Chondrocyte (in vitro differentiated cells): ENCODE measurements at places on chromosomes 16 and 17. TPM values are rescaled to one million over a fixed set of nuclear protein-coding genes. Genes with fewer than 3 reads are reported as not detected.

- peak within 1 kb of the TSS; percentile 94 for H3K27ac ChIP-seq
- DNase-seq = no peak
- peaks cover 27% of the 10 kb centered on the region for H3K36me3 ChIP-seq
- H3K4me1 ChIP-seq = peaks cover 52% of the 10 kb centered on the region
These were observed at the start of gene TGFB1I1 for GRCh38 chr16:31471875-31472708. Gene TGFB1I1, plus strand, starts transcription at chr16:31472152. Its CDS starts 37 bp downstream, at chr16:31472189.

DNA sequence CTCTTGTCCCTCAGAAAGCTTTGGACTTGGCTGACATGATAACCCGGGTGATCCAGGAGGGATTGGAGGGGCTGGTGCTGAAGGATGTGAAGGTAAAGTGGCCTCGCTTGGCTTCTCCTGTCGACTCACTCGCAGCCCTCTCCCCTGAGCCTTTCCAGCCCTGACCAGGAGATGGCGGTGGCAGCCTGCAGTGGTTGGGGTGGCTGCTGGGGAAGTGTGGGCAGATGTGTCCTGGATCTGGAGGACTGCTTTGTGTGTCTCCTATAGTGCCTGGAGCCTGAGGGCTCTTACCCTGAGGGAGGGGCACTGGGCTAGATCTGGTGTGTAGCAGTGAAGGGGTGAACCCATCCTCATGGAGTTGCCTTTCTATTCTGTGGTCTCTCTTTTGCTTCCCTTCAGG lies 17.9 kb downstream of the LIG3 start:
- H3K27me3 ChIP-seq = no peaks in the 10 kb centered on the region
- peaks cover 36% of the 10 kb centered on the region for H3K4me1 ChIP-seq
- peaks cover 28% of the 10 kb centered on the region for H3K36me3 ChIP-seq
- DNase-seq = no peak
- no peak overlapping the region for H3K4me3 ChIP-seq
- peak overlapping the region; percentile 84 for H3K27ac ChIP-seq

DNA sequence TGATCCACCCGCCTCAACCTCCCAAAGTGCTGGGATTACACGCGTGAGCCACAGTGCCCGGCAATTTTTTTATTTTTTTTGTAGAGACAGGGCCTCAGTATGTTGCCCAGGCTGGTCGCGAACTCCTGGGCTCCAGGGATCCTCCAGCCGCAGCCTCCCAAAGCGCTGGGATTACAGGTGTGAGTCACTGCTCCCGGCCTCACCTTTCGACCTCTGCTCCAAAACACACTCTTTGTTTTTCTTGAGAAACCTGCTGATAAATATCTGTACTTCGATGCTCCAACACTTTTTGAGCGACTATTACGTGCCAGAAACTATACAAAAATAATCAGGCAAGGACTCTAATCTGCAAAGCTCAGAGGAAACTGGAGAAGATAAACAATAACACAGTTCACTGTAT lies 1.0 kb downstream of the MED1 start:
- peak overlapping the region; percentile 97 for H3K4me3 ChIP-seq
- peak; percentile 29 for DNase-seq
- H3K4me1 ChIP-seq = peaks cover 15% of the 10 kb centered on the region

STXBP4 gene
- 8.7 to 18.6 TPM (median 11.9 TPM) in 3 replicates for total RNA-seq

GRCh38 chr17:83078378-83079351 lies 744 bp upstream of the METRNL start:
- H3K4me3 ChIP-seq = peak overlapping the region; percentile 50
- DNase-seq = no peak
- H3K27me3 ChIP-seq = no peaks in the 10 kb centered on the region
- H3K4me1 ChIP-seq = peaks cover 22% of the 10 kb centered on the region
- H3K36me3 ChIP-seq = no peaks in the 10 kb centered on the region

DNA sequence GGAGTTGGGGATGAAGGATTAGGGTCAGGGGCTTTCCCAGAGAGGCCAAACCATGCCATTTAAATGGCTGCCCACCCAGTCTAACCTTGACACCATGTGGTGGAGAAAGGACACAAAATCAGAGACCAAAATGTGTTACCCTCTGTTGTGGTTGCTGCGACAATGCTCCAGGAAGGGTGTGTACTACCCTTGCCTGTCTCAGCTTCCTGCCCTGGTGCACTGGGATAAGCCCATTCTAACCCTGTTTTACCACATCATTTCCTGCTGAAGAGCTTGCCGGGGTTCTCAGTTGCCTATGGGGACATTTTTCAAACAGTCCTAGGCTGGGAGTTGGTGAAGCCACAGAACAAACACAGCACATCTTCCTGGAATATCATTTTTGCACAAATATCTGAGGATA lies 4.9 kb downstream of the OR4D1 start:
- no peak overlapping the region for H3K4me3 ChIP-seq
- no peak overlapping the region for H3K27ac ChIP-seq
- H3K4me1 ChIP-seq = peaks cover 7% of the 10 kb centered on the region
- no peak for DNase-seq
- no peaks in the 10 kb centered on the region for H3K36me3 ChIP-seq

TEKT1 gene
- not detected in 3 replicates for total RNA-seq

- peaks cover 25% of the 10 kb centered on the region for H3K4me1 ChIP-seq
- no peak overlapping the region for H3K27ac ChIP-seq
- no peaks in the 10 kb centered on the region for H3K27me3 ChIP-seq
- H3K4me3 ChIP-seq = peak overlapping the region; percentile 31
These were observed 1.4 kb upstream of the GEMIN4 start for GRCh38 chr17:753418-753817.

DNA sequence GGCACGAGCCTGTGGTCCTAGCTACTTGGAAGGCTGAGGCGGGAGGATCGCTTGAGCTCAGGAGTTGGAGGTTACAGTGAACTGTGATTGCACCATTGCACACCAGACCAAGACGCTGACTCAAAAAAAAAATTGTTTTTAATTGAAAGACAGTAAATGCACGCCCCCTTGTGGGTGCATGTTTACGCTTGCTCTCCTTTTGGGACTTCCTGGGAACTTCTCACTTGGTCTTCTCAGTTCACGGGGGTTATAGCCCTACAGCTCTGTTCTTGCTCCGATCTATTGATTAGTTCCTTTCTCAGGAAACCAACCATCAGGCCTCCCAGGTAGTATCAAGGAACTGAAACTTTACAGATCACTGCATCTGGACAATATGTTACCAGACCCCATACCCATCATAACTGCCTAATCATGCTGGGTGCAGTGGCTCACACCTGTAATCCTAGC lies 14.2 kb upstream of the RIPOR1 start:
- H3K27me3 ChIP-seq = no peaks in the 10 kb centered on the region
- DNase-seq = no peak
- H3K4me3 ChIP-seq = no peak overlapping the region
- H3K36me3 ChIP-seq = no peaks in the 10 kb centered on the region

DNA sequence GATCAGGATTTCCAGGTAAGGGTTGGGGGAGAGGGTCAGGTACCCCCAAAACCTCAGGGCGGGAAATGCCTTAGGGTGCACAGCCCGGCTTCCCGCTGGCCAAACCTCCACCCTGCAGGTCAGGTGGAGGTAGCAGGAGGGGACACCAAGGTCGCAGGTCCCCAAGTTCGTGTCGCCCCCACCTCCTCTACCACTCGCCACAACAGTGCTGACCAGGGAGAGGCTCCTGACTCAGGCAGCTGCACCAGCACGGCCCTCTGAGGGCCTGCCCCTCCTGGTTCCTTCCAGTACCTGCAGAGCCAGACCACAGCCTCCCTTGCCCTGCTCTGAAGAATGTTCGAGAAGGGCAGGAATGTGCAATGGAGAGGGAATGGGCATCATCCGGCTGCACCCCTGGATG lies 3.9 kb downstream of the MRPL28 start:
- H3K4me1 ChIP-seq = peaks cover 16% of the 10 kb centered on the region
- no peak overlapping the region for H3K4me3 ChIP-seq

- no peaks in the 10 kb centered on the region for H3K27me3 ChIP-seq
- peaks cover 22% of the 10 kb centered on the region for H3K4me1 ChIP-seq
- H3K4me3 ChIP-seq = no peak overlapping the region
- peak overlapping the region; percentile 85 for H3K27ac ChIP-seq
- H3K36me3 ChIP-seq = peaks cover 31% of the 10 kb centered on the region
These were observed 18.4 kb downstream of the CARHSP1 start for GRCh38 chr16:8850279-8850885.

GRCh38 chr16:72111657-72112451 lies 18.2 kb downstream of the DHX38 start:
- no peak overlapping the region for H3K27ac ChIP-seq
- H3K4me3 ChIP-seq = no peak overlapping the region
- H3K27me3 ChIP-seq = no peaks in the 10 kb centered on the region
- DNase-seq = no peak

DNA sequence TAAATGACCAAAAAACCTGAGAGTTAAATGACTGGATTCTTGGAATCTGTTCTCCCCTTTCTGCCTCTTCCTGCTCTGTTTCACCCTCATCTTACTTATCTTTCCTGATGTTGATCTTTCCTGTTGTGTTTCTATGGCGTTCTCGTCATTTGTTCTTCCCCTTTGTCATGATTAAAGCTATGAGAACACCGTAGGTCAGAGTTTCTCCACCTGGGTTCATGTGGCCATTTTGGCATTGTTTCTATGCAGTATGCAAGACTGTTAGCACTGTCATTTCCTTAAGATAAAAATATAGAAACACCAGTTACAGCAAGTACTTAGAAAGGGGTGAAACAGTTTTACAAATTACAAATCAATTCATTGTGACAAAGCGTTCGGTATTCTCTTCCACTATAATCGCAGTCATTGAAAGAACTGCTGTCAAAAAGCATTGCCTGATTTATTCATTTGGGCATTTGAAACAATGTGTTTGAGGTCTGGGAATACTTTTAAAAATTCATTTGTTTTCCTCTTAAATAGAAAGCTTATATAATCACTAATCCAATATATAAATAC lies 166.0 kb downstream of the PHKB start:
- no peak overlapping the region for H3K4me3 ChIP-seq
- peaks cover 5% of the 10 kb centered on the region for H3K36me3 ChIP-seq
- H3K27ac ChIP-seq = no peak overlapping the region

GRCh38 chr17:68289473-68289872 lies 1.5 kb downstream of the SLC16A6 start:
- peaks cover 16% of the 10 kb centered on the region for H3K4me1 ChIP-seq
- DNase-seq = no peak
- H3K27ac ChIP-seq = no peak overlapping the region
- H3K36me3 ChIP-seq = no peaks in the 10 kb centered on the region

GRCh38 chr17:17510456-17511292 lies 14.5 kb upstream of the RASD1 start:
- peak; percentile 73 for DNase-seq
- H3K27ac ChIP-seq = no peak overlapping the region
- no peak overlapping the region for H3K4me3 ChIP-seq
- H3K27me3 ChIP-seq = no peaks in the 10 kb centered on the region

- no peak for DNase-seq
- no peak overlapping the region for H3K27ac ChIP-seq
- no peak overlapping the region for H3K4me3 ChIP-seq
- H3K4me1 ChIP-seq = peaks cover 24% of the 10 kb centered on the region
- peaks cover 2% of the 10 kb centered on the region for H3K36me3 ChIP-seq
- no peaks in the 10 kb centered on the region for H3K27me3 ChIP-seq
These were observed 201.6 kb upstream of the C17orf78 start for GRCh38 chr17:37174205-37174604.

- no peak overlapping the region for H3K27ac ChIP-seq
- DNase-seq = no peak
- peaks cover 6% of the 10 kb centered on the region for H3K4me1 ChIP-seq
- H3K36me3 ChIP-seq = no peaks in the 10 kb centered on the region
- no peak overlapping the region for H3K4me3 ChIP-seq
- H3K27me3 ChIP-seq = no peaks in the 10 kb centered on the region
These were observed 408.8 kb upstream of the SALL1 start for GRCh38 chr16:51559901-51560300.

DNA sequence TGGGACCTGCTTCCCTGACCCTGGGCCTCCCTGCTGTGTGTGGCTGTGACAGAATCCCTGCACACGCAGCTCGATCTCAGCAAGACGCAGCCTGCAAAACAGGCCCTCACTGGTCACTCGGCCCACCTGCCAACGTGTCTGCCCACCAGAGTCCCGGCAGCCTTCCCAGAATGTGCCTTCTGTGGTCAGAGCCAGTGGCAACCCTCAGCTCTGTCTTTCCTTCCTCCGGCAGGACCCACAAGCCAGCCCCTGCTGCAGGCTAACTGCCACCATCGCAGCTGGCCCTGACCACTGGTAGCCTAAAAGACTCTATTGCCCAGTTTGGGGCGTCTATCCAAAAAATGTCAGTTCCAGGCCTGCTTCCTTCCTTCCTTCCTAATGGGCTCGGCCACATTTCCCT lies 83.2 kb downstream of the LITAF start:
- H3K4me3 ChIP-seq = no peak overlapping the region
- no peak overlapping the region for H3K27ac ChIP-seq
- no peaks in the 10 kb centered on the region for H3K27me3 ChIP-seq
- peak; percentile 72 for DNase-seq
- no peaks in the 10 kb centered on the region for H3K4me1 ChIP-seq
- H3K36me3 ChIP-seq = no peaks in the 10 kb centered on the region

DNA sequence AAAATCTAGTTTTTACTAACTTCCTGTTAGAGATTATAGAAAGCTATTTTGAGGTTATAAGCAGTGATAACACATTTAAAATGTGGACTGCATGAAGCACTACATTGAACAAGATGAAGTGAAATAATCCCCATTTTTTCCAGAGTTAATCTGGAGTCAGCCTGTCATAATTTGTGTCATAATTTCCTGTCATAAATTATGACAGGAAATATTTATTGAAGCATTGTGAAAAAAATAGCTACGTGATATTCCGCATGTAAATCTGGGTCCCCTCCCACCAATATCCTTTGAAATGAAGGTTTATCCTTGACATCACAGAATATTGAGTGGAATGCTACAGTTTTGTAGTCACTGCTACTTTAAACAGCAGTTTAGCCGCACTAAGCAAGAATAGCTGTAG lies 40.1 kb downstream of the OMG start:
- no peak overlapping the region for H3K4me3 ChIP-seq
- no peaks in the 10 kb centered on the region for H3K27me3 ChIP-seq
- H3K4me1 ChIP-seq = peaks cover 9% of the 10 kb centered on the region
- no peak overlapping the region for H3K27ac ChIP-seq
- DNase-seq = no peak
- peaks cover 9% of the 10 kb centered on the region for H3K36me3 ChIP-seq

- no peak overlapping the region for H3K27ac ChIP-seq
- no peaks in the 10 kb centered on the region for H3K36me3 ChIP-seq
- peaks cover 6% of the 10 kb centered on the region for H3K4me1 ChIP-seq
- no peak for DNase-seq
- H3K4me3 ChIP-seq = no peak overlapping the region
- peaks cover 26% of the 10 kb centered on the region for H3K27me3 ChIP-seq
These were observed 136.7 kb upstream of the NUDT7 start for GRCh38 chr16:77585379-77586251.

GRCh38 chr16:28181515-28181914 lies 30.2 kb downstream of the XPO6 start:
- H3K4me3 ChIP-seq = peak overlapping the region; percentile 11
- peaks cover 48% of the 10 kb centered on the region for H3K4me1 ChIP-seq
- no peak for DNase-seq
- H3K27me3 ChIP-seq = no peaks in the 10 kb centered on the region
- H3K36me3 ChIP-seq = peaks cover 3% of the 10 kb centered on the region
